ENCODE measurements at places on chromosomes 2 and 18.

DNA sequence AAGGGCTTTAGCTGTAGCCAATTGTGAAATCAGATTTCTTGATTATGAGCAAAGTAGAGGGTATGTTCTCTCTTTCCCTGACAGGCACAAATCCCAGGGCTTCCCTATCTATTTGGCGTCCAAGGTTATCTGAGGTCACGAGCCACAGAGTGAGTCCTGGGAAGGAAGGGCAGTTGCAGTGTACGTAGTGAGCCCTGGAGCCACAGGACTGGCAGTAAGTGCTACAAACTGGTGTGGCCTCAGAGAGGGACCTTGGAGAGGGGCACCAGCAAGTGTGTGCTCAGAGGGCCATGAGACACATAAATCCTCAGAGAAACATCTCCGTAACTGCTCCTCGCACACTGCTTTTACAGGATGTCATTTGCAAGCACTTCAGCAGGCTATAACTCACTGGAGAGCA lies 115.5 kb upstream of the SH3BP4 start:
- no peak for DNase-seq

DNA sequence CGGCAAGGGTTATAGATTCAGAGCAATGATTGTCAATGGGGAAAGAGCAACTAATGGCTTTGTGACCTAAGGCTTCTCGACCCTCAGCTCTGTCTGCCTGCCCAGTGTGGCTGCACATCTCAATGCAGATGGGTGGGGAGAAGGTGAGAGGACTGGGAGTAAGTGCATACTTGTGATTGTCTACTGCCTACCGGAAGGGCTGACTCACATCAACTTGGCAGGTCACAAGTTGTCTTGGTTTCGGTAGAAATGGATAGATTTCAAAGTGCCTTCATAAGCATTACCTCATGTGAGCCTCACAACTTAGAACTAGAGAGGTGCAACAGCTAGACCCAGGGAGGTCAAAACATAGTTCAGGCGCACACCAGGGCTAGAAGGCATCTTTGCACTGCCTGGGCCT lies 29.4 kb downstream of the STAT1 start:
- DNase-seq: no peak

- no peak for DNase-seq
These were observed 75.8 kb downstream of the ANKRD44 start for GRCh38 chr2:197234671-197235191.

DNA sequence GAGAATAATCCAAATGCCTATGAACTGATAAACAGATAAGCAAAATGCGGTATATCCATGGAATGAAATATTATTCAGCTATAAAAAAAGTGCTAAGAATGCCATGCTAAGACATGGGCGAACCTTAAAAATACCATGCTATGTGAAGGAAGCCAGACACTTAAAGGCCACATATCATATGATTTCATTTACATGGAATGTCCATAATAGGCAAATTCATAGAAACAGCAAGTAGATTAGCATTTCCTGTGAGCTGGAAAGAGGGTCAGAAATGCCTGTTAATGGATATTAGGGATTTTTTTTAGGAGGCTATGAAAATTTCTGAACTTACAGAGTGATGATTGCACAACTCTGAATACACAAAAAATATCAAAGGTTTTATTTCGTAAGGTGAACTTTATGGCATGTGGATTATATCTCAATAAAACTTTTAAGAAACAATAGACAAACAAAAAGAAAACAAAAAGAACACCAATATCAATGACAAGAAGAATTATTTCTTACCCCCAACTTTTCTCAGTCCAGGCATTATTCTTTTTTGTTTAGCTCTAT lies 1207.7 kb downstream of the SUCLG1 start:
- DNase-seq: no peak

DNA sequence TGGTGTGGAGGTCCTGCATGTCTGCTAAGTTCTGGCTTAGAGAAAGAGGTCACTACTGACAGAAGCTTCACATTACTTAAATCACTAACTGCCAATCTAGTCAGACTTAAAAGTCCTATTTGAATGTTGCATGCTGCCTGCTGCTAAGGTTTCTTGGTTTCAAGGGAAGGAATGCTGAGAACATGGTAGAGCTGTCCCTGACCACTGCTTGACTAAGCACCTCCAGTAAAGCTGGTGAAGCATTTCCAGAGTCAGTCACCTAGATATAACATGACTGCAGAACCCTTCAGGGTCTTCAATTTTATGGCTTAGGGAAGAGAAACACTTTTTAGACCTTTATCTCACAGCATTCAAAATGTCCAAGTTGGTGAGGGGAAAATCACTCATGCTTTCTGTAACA lies 2178.3 kb upstream of the PIK3C3 start:
- no peak for DNase-seq

DNA sequence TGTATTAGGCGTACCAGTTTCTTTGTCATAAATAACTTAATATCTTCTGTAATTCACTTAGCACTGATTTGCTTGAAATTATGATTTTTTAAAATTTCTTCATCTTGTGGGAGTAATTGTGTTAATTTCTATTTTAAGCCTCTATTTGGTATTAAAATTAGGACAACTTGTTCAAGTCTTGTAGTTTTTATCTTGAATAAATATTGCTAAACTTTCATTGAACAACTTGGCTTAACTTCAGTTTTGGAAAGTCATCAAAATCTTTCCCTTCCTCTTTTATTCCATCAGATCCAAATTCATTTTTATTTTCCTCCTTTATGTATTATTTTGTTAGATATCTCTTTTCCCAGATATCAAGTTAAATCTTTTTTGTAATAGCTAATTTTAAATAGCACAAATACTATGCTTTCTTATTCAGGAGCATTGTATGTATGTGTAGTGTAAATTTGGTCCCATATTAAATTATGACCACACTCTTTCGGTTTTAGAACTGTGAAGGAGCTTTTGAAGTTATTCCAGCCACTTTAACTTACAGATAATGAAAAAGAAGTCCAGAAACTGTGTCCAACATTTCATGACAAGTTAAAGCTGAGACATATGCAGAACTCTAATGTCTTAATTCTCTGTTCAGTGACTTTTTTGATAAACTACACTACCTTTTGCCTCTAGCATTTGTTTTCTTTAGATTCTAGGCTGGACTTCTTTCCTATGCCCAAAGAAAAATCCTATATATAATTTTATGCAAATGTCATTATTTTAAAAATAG lies 31.7 kb upstream of the NT5C1B start:
- DNase-seq: no peak

DNA sequence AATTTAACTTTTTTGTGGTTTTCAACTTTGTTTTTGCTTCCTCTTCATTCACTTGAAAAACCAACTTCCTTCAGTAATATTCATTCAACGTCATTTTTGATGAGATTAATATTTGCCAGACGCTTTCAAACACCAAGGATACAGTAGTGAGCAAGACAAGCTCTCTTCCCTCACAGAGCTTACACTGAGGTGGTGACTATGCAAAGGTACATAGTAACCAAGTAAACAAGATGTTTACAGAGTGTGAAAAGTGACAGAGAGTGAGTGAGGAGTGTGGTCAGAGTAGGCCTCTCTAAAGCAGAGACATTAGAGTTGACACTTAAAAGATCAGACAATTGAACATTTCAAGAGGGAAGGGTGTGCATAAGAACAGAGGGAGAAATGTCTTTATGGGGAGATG lies 155.5 kb downstream of the TMEM247 start:
- no peak for DNase-seq

- peak; percentile 27 for DNase-seq
These were observed 3.7 kb upstream of the TUBA4B start for GRCh38 chr2:219249203-219249980.

- DNase-seq: no peak
These were observed 23.9 kb downstream of the CTLA4 start for GRCh38 chr2:203891474-203891873.

DNA sequence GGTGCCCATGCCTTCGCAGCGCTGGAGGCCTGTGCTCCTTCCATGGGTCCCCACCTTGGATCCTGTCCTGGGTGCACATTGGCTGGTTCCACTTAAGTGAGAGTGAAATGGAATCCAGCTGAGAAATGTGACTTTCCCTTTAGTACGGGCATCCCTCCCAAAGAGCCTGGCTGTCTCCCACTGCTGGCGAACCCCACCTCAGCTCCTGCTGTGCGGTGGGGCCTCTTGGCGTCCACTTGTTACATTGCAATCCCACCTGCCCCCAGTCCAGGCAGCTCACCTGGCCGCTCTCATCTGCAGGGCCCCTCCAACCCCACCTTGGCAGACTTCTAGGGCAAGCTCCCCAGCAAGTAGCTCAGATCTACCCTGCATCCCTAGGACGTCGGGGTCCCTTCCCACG lies 35.5 kb upstream of the GNAL start:
- no peak for DNase-seq

GRCh38 chr18:80046011-80046410 lies 11.8 kb downstream of the RBFA start:
- no peak for DNase-seq

DNA sequence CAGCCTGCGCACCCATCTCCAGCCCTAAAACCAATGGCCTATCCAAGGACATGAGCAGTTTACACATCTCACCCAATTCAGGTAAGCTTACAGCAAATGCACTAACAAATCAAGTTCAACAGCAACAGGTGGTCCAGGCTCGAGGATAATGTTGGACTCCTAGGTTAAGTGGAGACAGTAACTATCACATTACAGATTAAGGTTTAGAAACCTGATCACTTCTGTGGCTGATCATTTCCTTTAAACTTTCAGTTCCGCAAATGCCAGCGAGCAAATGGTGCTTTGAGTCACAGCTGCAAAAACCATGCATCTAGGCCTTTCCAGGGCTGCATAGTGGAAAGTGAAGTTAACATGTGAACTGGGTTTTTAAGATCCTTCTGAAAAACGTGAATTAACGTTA lies 259.4 kb downstream of the GBX2 start:
- no peak for DNase-seq

GRCh38 chr2:144415386-144415785 lies 104.5 kb downstream of the ZEB2 start:
- no peak for DNase-seq

DNA sequence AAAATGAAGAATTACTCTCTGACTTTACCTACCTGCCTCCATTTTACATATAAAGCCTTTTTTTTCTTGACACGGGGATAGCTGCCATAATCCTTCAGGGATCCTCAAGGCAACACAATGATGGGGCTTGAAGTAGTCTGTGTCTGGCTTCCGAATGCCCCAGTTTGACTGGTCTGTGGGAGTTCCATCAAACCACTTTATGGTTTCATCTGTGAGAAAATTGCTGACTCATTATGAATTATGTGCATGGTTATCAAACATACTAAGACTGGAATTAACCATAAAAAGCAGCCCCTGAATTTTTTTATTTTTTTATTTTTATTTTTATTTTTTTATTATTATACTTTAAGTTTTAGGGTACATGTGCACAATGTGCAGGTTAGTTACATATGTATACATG lies 117.5 kb downstream of the PLA2R1 start:
- DNase-seq: no peak

GRCh38 chr2:115036818-115037217 lies 594.4 kb downstream of the DPP10 start:
- DNase-seq: no peak
